ENCODE measurements at places on chromosomes 2 and 18. TPM values are rescaled to one million over a fixed set of nuclear protein-coding genes. Genes with fewer than 3 reads are reported as not detected.

GPR155 gene
- total RNA-seq: 11.7 TPM

DNA sequence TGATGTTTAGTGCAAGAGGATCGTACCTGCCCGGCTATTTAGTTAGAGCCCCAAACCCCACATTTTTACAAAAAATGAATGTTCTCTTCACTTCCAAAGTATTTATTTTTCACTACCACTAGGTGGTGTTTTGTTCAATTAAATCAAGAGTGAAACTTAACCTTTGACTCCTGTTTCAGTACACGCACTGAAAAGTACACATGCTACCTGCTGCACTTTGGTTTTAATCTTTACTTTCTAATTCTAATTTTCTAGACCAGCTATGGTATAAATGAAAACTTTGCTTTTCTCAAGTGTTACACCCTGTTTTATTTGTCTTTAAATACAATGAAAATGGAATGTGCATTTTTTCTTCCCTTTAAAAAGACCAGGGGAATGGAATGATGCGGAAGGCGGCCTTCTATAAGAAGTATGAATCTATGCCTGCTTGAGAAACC lies 31.4 kb upstream of the CHN1 start:
- DNase-seq: no peak

DNA sequence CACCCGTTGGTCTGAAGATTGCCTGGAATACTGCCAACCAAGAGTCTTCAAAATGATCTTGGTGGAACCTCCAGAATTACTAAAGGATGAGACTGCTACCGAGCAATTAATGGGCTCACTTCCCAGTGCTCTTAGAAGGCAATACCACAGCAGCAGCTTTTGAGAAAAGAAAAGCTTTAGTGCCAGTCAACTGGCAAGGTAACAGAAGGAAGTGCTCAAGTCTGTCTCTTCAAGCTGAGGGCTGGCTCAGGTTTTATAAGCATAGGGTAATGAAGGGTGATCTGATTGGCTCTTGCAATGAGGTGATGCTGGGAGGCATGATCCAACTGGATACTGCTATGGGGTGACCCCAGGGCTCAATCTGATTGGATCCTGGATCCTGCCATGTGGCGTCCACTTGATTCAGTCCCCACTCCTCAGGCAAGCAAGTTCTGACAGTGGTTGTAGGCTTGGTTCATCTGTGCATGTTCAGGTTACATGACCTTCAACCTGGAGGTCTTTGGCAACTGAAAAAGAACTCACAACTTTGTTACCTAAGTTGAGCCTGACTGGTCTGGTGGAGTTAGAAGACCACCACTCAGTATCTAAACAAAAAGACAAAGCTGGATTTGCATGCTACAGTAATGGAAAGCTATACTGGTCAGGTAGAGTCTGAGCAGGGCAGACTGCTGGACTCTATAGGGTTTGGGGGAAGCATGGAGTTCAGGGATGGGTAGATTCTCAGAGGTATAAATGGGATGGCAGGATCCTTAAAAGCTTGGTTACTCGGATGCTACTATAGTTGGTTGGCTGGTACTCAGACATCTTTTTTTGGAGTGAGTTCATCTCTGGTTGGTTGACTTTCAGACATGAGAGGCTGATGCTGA lies 14.0 kb upstream of the RIF1 start:
- DNase-seq: no peak

LIMS1 gene
- 64.1 TPM for total RNA-seq

DNA sequence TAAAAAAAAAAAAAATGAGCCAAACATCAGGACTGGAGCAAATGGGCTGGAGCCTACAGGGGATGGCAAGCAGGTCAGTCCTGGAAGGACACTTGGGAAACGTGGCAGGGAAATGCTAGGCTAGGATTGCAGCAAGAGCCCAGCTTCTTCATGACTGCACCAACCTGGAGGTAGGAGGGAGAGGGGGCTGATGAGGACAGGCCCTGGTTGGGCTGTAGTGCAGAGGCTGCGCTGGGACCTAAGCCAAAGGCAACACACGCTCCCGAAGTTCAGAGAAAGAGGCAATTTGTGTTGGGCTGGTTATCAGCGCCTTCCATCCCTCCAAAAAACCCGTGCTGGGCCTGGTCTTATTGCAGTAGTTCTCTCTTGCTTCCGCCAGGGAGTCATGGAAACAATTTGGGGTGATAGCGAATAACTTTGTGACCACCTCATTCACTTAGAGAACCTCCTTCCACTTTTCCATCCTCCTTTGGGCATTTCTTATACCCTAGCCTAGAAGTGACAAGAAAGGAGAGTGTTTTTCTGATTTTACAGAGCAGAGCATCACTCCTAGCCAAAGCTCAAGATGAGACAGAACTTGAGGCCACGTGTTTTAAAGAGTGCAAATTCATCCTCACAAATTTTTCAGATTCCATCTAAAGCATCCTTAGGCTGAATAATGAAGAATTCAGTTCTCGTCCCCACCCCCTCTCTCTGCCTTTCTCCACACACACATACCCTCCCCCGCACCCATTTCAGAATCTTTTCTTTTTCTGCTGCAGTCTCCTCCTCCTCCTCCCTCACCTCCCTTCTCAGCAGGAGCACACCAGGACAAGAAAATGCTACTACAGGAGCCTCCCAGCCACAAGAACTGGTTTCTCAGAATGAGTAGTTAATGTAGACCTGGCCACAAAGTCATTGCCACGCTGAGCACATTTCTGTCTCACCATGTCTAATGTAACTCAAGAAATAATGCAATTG lies 82.5 kb upstream of the STPG4 start:
- DNase-seq: no peak

- no peak for DNase-seq
These were observed 21.9 kb upstream of the EXOC6B start for GRCh38 chr2:72847534-72848315.

DNA sequence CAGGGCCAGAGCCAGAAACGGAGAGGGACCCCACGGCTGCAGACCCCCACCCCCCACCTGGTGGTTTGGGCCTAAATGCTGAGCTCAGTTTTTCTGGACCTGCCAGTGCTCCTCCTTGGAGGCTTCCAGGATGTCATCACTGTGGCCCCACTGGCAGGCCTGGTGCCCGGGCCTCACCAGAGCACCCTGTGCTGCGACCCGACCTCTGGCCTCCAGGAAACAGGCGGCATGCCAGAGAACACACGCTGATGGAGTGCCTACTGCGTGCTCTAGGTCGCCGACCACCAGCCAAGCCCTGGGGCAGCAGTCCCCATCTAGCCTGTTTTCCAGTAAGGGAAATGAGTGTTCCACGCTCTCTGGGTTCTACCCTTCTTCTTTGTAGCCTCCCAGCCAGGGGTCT lies 33.8 kb downstream of the HS6ST1 start:
- DNase-seq: no peak

- no peak for DNase-seq
These were observed 116.8 kb downstream of the IKZF2 start for GRCh38 chr2:213034585-213034984.

GRCh38 chr2:20509770-20510490 lies 63.1 kb downstream of the RHOB start:
- DNase-seq: peak; percentile 66

DNA sequence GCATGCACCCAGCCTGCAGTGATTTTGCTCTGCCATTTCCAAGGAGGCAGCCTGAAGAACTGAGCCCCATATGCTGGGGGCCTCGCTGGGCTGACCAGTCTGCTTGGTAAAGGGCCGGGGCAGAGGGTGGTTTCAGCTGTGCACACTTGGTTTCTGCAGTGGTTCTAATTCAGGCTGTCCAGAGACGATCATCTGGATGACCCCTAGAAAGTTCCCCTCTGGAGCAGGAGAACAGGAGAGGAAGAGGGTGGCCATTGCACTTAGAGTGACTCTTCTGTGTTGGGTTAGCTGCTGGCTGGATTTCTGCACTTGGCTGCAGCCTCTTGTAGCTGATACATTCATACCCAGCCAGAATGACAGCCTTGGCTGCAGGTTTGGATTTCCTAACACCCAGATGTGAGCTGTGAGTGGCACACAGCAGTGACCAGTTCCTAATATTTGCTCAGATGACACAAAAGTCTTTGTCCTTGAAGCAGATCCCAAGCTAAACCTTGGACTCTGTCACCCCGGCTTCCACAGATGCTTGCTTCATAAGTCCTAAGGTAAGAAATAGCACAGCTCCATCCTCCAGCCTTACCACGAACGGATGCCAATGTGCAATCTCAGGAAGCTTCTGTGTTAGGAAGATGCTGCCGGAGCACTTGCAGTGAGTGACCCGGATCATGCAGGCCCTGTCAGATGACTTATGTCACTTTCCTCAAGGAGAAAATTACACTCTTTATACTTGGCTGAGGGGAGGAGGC lies 105.6 kb downstream of the HNRNPLL start:
- no peak for DNase-seq

RPRM gene
- total RNA-seq: not detected

IL37 gene
- total RNA-seq: 0.29 TPM

EIPR1 gene
- 23.2 TPM for total RNA-seq

DNA sequence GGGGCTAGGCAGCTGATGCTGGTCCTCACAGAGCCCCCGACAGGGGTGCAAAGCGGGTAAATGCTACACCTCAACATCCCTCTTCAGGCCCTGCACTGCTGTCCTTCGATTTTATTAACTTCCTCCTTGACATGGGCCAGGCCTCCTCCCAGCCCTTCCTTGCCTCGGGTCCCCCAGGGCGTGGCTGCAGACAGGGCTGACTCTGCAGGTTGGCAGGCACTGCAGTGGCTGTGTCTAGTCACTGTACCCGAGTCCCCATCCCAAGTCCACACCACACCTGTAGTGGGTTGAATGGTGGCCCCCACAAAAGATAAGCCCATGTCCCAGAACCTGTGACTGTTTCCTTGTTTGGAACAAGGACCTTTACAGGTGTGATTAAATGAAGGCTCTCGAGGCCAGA lies 140.2 kb downstream of the TWIST2 start:
- no peak for DNase-seq

DNA sequence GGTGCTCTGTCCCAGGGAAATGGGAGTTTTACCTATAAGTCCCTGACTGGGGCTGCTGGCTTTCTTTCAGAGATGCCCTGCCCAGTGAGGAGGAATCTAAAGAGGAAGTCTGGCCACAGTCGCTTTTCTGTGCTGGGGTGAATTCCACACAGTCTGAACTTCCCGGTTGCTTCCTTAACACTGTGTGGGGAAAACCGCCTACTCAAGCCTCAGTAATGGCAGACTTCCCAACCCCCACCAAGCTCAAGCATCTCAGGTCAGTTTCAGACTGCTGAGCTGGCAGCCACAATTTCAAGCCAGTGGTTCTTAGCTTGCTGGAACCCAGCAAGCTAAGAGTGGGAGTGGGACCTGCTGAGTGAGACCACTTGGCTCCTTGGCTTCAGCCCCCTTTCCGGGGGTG lies 54.9 kb downstream of the NUP35 start:
- no peak for DNase-seq

COL4A4 gene
- total RNA-seq: 30.4 TPM

DNA sequence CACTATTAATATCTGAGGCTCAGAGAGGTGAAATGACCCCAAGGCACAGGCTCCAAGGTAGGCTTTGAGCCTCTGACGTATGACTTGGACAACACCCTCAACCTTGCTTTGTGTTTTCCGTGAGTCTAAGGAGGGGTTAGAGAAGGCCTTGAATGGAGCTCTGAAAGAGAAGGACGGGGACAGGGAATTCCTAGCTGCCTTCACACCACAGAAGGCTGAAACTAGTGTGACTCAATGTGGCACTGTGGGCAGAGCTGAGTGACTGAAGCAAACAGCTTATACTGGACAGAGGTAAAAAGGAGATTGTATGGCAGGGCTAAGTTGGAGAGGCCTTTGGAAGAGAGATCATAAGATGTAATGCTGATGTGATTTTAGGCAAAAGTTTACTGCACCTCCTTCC lies 3.5 kb upstream of the NCK2 start:
- no peak for DNase-seq

PPIG gene
- total RNA-seq: 44.9 TPM

DNA sequence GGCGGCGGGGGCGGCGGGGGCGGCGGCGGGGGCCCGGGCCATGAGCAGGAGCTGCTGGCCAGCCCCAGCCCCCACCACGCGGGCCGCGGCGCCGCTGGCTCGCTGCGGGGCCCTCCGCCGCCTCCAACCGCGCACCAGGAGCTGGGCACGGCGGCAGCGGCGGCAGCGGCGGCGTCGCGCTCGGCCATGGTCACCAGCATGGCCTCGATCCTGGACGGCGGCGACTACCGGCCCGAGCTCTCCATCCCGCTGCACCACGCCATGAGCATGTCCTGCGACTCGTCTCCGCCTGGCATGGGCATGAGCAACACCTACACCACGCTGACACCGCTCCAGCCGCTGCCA lies 644 bp downstream of the ONECUT2 start:
- no peak for DNase-seq

DNA sequence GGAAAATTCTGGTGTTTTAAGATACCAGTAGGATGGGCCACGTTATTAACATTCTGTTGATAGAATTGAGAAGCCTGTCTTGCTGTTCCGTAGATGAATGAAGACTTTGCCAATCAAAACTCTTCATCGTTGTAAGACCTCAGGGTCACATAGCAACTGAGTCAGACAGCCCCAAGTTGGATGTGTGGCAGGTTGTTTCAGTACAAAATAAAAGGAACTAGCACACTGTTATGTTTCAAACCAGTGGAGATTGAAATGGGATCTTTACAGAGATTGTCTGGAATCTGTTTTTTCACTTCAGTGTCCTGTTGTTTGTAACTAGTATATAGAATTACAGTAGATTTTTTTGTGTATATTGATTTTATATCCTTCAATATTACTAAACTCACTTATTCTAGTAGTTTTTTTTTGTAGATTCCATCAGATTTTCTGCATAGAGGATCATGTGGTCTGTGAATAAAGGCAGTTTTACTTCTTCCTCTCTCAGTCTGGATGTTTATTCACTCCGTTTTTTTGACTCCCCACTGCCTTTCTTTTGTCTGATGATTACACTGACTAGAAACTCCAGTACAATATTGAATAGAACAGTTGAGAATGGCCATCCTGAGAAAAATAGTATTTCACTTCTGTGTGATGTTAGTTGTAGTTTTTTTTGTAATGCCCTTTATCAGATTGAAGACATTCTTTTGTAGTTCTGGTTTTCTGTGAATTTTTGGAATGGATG lies 22.7 kb downstream of the EPC2 start:
- no peak for DNase-seq

GRCh38 chr2:19409046-19409445 lies 50.6 kb upstream of the OSR1 start:
- no peak for DNase-seq

DNA sequence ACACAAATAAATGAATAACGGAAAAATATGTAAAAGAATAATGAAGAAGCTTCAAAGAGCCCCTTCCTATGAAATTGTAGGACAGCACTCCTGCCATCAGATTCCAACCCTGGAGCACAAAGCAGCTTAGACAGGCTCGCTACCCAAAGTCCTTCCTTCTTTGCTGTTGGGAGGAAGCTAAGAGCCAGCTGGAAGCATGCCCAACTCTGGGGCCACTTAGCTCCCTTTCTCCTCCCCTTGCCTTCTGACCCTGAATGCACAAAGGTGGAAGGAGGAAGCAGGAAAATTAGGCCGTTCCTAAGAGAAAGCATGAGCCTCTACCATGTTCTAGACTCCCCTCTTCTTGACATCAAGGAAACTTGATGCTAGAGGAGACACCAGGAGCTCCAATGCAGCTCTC lies 700.8 kb downstream of the RNF144A start:
- DNase-seq: peak; percentile 29

DNA sequence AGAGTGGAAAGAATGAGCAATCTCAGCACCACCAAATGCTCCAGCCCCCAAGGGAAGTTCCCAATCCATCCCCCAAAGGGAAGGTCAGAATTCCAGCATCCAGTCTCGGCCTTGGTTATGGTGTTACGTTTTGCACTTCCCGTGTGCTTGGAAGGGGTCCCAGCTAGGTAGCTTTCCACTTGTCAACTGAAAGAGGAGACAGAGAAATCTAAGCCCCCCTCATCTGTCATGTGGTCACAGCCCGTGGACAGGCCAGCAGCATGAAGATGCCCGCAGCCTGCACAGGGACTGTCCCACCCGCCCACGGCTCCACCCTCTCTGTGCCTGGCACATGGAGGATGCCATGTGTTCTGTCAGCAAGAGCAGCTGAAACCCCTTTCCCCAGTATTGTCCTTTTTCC lies 32.1 kb downstream of the RHOB start:
- no peak for DNase-seq

Data from mucosa of gallbladder (tissue), 1 donor.